ENCODE measurements at places on chromosomes 5 and 9.

GRCh38 chr9:73039271-73040263, 86.7 kb upstream of the ALDH1A1 start:
- DNase-seq = no peak
- H3K27me3 ChIP-seq = no peaks in the 10 kb centered on the region
- peak overlapping the region; percentile 68 for H3K27ac ChIP-seq
- no peaks in the 10 kb centered on the region for H3K36me3 ChIP-seq

- H3K27ac ChIP-seq = no peak overlapping the region
- H3K27me3 ChIP-seq = no peaks in the 10 kb centered on the region
- no peak overlapping the region for H3K4me3 ChIP-seq
- H3K36me3 ChIP-seq = no peaks in the 10 kb centered on the region
These were observed 15.0 kb downstream of the PTAR1 start for GRCh38 chr9:69744688-69745380.

GRCh38 chr5:168304349-168304748, 12.9 kb downstream of the WWC1 start:
- no peaks in the 10 kb centered on the region for H3K27me3 ChIP-seq
- DNase-seq = peak; percentile 56
- peak overlapping the region; percentile 67 for H3K27ac ChIP-seq
- peaks cover 56% of the 10 kb centered on the region for H3K4me1 ChIP-seq
- no peak overlapping the region for H3K4me3 ChIP-seq

DNA sequence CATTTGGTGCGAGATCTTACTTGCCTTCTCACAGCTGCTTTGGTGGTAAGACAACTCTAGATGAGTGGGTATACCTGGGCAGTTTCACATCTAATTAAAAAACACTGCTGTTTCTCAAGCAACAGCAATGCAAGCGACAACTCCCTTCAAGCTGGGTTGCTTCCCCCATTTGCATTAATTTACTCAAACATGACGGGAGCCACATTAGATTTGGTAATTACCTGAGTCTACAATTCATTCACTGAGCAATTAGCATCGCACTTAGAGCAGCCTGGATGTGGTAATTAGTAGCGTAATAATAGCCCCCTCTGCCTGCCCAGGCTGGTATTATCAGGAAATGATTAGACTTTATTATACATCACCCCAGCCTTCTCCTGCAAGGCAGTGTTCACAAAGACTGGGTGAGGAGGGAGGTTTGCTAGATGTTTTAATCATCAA, 73.4 kb downstream of the FBXO38 start:
- no peak overlapping the region for H3K4me3 ChIP-seq
- no peak overlapping the region for H3K27ac ChIP-seq
- no peak for DNase-seq

DNA sequence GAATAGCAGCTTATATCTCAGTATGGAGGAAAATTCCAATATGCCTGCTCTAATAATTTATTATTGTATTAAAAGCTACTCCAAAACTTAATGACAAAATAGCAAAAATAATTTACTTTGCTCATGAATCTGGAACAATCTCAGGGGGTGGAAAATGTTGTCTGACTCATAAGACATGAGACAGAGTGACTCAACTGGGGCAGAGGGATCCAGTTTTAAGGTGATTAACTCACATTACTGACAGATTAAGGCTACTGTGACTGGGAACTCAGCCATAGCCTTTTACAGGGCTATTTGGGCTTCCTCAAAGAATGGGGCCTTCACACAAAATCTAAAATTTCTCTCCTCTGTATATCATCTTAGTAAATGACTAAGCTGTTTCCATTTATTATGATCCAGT, 1172.9 kb downstream of the CDH12 start:
- no peak for DNase-seq
- H3K4me3 ChIP-seq = no peak overlapping the region
- H3K27ac ChIP-seq = no peak overlapping the region

DNA sequence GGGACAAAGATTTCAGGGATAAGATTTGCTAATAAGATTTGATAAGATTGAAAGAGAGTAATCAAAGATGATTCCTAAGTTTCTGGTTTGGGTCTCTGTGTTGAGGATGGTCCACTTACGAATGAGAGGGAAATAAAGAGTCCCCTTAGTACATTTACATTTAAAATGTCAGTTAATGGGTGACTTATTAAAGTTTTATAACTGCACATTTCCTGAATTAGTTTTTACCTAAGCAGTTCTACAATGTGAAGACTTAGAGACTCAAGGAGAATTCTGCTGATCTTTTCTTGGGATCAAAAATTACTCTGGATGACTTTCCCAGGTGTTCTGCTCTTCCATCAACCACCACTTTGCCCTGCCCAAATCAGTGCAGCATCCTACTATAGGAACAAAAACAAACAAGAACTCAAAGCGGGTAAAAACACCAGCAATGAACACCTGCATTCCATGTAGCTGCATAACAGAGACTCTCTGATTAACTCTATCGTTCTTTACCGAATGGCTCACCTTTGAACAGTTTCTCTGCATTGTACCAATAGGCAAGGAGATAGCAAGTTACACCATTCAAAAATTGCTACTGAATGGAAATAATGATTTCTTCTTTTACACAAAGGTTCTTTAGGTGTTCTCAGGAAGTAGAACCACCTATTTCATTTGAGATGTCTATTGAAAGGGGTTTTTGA, 65.3 kb downstream of the PRLR start:
- no peaks in the 10 kb centered on the region for H3K4me1 ChIP-seq
- no peaks in the 10 kb centered on the region for H3K36me3 ChIP-seq
- no peak overlapping the region for H3K27ac ChIP-seq
- H3K4me3 ChIP-seq = no peak overlapping the region

GRCh38 chr5:141560151-141560550, 58.6 kb downstream of the DIAPH1 start:
- no peak for DNase-seq
- peaks cover 33% of the 10 kb centered on the region for H3K4me1 ChIP-seq
- no peak overlapping the region for H3K4me3 ChIP-seq
- no peaks in the 10 kb centered on the region for H3K27me3 ChIP-seq

DNA sequence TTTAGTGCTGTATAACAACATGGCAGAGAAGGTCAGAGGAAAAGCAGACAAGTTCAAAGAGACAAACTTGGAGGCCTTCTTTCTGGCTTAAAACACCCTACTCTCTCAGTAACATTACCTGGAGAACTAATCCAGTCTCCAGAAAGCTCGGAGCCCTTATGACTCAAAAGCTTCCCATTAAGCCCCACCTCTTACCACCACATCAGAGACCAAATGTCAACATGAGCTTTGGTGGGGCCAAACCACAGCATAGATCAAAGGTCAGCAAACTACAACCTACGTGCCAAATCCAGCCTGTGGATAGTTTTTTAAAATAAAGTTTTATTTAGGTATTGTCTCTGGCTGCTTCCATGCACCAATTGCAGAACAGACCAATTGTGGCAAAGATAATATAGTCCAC, 589.9 kb downstream of the DNAH5 start:
- H3K36me3 ChIP-seq = no peaks in the 10 kb centered on the region
- H3K4me3 ChIP-seq = no peak overlapping the region
- H3K27me3 ChIP-seq = no peaks in the 10 kb centered on the region
- H3K27ac ChIP-seq = no peak overlapping the region
- no peak for DNase-seq

DNA sequence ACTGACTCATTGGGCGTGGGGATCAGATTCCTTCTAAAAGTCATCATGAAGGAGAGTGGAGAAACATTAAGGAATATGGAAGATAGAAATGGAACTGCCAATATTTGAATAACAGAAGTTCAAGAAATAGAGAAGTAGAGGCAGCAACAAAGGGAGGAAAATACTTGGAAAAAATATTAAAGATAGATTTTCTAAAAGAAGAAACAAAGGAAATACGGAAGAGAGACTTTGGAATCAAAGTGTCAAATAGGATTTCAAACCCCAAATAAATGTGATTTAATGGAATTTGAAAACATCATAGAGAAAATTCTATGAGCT, 605.1 kb upstream of the KLF4 start:
- no peak for DNase-seq
- no peaks in the 10 kb centered on the region for H3K36me3 ChIP-seq
- H3K27ac ChIP-seq = no peak overlapping the region
- H3K4me1 ChIP-seq = no peaks in the 10 kb centered on the region
- no peaks in the 10 kb centered on the region for H3K27me3 ChIP-seq
- H3K4me3 ChIP-seq = no peak overlapping the region

DNA sequence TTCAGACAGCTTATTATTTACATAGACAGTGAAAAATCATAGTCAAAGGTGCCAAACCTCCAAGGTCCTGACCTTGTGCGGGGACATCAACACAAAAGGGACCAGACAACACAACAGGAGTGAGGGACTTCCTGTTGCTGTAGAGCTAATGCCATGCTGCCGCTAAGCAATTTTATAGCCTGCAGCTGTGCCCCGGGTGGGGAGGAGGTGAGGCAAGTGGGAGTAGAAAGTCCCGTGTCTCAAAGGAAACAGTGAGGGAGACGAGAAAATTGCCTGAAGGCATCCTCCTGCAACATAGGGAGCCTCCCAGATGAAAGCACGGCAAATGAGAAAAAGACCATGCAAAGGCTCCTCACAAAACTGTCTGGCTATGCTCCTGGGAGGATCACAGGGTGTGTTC, 58.8 kb downstream of the CAAP1 start:
- no peaks in the 10 kb centered on the region for H3K36me3 ChIP-seq
- DNase-seq = no peak
- H3K4me1 ChIP-seq = no peaks in the 10 kb centered on the region
- H3K27me3 ChIP-seq = no peaks in the 10 kb centered on the region

GRCh38 chr9:20569525-20569924, 52.8 kb downstream of the MLLT3 start:
- no peak overlapping the region for H3K4me3 ChIP-seq
- no peak for DNase-seq
- H3K36me3 ChIP-seq = no peaks in the 10 kb centered on the region
- peak overlapping the region; percentile 27 for H3K27ac ChIP-seq
- peaks cover 10% of the 10 kb centered on the region for H3K4me1 ChIP-seq
- no peaks in the 10 kb centered on the region for H3K27me3 ChIP-seq

GRCh38 chr9:20200991-20201431, 412.2 kb upstream of the SLC24A2 start:
- H3K27ac ChIP-seq = no peak overlapping the region
- H3K27me3 ChIP-seq = no peaks in the 10 kb centered on the region
- H3K36me3 ChIP-seq = no peaks in the 10 kb centered on the region
- no peaks in the 10 kb centered on the region for H3K4me1 ChIP-seq
- no peak overlapping the region for H3K4me3 ChIP-seq
